ENCODE measurements at places on chromosomes 11 and 22.

DNA sequence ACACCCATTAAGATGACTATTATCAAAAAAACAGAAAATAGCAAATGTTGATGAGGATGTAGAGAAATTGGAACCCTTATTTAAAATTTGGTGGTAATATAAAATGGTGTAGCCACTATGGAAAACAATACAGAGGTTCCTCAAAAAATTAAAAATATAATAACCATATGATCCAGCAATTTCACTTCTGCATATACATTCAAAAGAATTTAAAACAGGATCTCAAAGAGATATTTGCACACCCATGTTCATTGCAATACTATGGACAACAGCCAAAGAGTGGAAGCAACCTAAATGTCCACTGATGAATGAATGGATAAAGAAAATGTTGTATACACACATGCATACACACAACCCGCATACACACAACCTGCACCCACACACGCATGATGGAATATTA lies 102.2 kb downstream of the FAM168A start:
- H3K36me3 ChIP-seq = no peaks in the 10 kb centered on the region
- no peaks in the 10 kb centered on the region for H3K4me1 ChIP-seq
- H3K4me3 ChIP-seq = no peak overlapping the region
- no peak for DNase-seq

DNA sequence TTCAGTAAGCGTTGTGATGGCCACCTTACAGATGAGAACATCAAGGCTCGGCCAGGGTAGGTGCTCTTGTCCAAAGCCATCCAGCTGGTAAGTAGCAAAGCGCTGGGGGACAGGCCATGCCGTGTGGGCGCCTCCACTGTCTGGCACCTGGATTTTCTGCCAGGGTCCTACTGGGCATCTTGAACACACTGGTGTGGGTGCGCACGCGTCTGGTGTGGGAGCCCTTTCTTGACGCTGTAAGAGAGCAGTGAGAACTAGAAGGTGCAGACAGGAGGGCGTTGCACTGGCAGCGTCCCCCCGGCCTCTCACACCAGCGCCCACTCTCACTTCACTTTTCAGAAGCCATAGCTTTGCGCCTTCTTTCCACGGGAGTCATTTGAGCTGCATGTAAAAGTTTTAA lies 296.6 kb downstream of the TBC1D22A start:
- H3K27me3 ChIP-seq = no peaks in the 10 kb centered on the region
- H3K36me3 ChIP-seq = no peaks in the 10 kb centered on the region
- H3K4me1 ChIP-seq = no peaks in the 10 kb centered on the region
- no peak overlapping the region for H3K27ac ChIP-seq

GRCh38 chr11:101215069-101215468 lies 85.5 kb upstream of the PGR start:
- no peaks in the 10 kb centered on the region for H3K4me1 ChIP-seq
- H3K36me3 ChIP-seq = no peaks in the 10 kb centered on the region
- no peak overlapping the region for H3K27ac ChIP-seq
- no peaks in the 10 kb centered on the region for H3K27me3 ChIP-seq
- H3K4me3 ChIP-seq = no peak overlapping the region
- DNase-seq = no peak

- H3K27ac ChIP-seq = no peak overlapping the region
- DNase-seq = no peak
- H3K4me3 ChIP-seq = no peak overlapping the region
Measured at GRCh38 chr11:130722401-130722800, 193.9 kb downstream of the SNX19 start.

DNA sequence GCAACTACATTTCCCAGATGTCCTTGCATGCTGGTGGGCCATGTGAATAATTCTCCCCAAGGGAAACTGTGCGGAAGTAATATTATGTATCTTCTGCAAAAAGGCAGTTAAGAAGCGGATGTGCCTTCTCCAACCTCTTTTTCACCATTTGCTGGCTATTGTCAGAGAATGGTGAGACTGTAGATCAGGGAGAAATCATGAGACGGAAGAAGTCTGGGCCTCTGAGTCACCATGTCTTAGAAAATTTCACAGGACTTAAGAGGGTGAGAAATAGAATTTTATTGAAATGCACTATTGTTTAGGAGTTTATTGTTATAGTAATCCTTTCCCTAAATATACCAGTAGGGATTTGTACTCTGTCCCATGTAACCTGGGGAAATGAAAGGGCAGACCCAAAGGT lies 298.7 kb upstream of the ZC3H12C start:
- no peaks in the 10 kb centered on the region for H3K27me3 ChIP-seq
- no peak overlapping the region for H3K4me3 ChIP-seq
- no peaks in the 10 kb centered on the region for H3K36me3 ChIP-seq
- no peak for DNase-seq
- no peaks in the 10 kb centered on the region for H3K4me1 ChIP-seq
